ENCODE measurements at places on chromosomes 1 and 21.

DNA sequence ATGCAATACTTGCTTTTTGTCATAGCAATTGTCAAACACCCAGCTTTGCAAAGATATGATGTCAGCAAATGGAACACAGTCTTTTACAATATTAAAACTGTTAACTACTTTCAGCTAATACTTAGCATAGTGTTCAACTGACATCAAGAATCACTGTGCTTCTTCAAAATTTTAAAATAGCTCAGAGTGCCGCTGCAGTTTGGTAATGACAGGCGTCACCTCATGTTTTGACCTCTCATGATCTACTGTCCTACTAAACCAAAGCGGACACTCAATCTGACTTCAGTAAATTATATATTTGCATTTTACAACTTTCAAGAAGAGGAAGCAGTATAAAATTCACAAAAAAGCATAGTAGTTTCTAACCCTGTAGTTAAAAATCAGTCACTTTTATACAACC lies 2.0 kb downstream of the FMO1 start:
- DNase-seq = no peak

DNA sequence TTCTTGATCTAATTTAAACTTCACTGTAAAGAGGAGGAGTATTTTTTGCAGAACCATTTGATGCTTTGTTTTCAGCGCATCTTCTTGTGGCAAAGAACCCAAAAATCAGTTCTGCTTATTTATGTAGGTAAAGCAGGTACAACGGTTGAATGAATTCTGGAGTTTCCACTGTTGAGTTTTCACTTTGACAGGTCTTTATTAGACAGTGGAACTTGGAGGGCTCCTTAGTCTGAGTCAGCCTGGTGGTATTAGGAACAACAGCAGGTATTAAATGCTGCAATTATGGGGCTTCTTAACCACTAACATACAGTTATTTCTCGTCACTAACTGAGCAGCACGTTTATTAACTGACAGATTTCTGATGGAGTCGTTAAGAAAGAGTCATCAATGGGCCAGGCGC lies 1.2 kb downstream of the LRIG2 start:
- DNase-seq = no peak

- no peak for DNase-seq
Observed at GRCh38 chr1:207949571-207950195, 38.8 kb upstream of the CD34 start.

- DNase-seq = no peak
Observed at GRCh38 chr1:24505816-24506215, 3.2 kb downstream of the RCAN3 start.

- no peak for DNase-seq
Observed at GRCh38 chr1:3473381-3473844, 18.9 kb downstream of the ARHGEF16 start.

DNA sequence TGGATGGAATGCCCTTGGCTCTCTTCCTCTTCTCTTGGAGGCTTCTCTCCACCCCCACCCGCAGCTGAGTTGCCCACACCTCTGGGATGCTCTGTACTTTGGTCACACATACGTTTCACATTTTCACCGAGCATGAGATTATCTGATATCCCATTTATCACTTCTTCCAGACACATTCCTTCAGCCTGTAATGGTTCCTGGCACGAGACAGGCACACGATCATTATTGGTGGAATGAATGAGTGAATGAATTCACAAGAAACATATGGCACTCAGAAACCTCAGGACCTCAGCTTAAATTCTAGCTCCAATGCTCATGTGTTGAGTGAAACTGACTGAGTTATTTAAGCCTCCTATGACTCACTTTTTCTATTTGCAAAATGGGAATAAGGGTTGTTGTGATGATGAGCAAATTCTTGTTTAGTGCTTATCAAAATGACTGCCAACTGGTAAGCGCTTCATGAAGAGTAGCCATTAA lies 242.7 kb upstream of the JUN start:
- DNase-seq = no peak

- DNase-seq = no peak
Observed at GRCh38 chr1:181588631-181589030, 105.3 kb downstream of the CACNA1E start.

DNA sequence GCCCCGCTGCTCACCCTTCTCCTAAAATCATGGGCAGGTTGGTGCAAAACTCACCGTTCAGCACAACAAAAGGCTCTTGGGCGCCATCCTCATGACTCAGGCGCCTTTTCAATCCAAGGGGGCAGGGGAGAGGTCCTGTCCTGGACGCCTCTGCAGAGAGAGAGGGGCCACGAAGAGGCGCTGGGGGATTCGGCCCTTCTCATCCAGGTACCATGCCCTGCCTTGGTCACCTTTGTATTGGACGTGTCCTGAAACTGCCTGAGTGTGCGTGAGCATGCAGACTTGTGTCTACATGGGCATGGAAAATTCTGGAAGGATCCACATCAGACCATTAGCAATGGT lies 53.5 kb downstream of the SLC37A1 start:
- DNase-seq = no peak

DNA sequence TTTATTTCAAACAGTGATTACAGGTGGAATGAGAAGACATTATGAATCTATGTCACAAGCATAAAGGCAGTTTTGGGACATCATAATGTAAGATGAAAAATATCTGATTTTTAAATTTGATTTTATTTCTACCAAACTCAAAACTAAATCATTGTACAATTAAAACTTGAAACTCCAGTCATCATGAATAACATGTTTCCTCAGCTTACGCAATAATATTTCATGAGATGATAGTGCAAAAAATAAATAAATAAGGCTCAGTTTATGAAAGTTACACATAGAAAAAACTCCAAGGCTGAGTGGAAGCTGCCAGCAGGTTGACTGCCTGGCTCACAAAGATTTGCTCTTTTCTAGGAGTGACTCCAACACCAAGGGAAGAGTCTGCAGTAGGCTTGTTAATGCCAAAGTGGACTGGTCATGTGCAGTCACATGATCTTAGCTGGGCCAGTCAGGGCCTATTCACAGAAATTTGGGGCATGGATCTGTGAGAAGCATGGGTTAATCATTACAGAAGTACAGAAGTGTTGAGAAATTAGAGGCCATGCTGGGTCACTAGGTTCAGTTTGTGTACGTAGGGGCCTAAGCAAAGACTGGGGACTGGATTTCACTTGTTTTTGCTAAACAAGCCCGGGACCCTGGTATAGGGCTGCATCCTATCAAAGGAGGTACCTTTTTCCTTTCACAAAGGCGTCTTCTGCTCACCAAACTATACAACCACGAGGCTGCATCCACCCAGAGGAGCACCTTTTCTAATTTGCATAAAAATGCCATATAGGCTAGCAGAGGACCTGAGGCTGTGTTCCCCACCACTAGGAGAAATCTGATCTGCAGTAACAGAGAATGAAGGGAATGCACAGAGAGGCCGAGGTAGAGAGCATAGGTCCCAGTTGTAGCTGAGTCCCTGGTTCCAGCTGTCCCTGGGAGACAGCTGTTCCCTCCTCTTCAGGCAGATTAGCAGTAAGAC lies 4.9 kb upstream of the ABCA4 start:
- peak; percentile 36 for DNase-seq

GRCh38 chr1:74548961-74549750 lies 36.7 kb upstream of the LRRC53 start:
- DNase-seq = no peak

DNA sequence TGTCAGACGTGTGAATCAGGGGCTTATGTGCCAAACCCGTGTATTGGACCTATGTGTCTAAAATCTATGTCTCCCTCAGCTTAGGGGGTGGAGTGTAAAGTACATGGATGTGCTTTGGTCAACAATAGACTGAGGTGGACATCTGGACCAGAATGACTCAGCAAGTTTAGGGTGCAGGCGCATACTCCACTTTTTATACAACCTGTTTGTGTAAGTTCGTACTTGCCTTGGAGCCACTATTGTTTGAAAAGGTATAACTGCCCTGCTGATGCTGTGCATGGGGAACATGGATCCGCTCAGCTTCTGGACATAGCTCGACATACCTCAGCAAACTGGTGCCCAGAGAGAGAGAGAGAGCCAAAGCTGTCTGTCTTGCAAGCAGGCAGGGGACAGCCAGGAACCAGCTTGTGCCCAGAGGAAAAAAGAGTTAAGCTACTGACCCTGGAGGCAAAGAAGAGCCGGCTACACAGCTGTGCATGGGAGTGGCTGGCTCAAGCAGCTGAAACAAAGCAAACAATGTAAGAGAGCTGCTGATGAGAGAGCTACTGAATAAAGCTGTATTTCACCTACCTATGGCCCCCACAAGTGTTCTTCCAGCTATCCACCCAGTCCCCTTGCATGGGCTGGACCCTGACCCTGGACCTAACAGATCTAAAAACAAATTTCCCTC lies 41.2 kb downstream of the GJA5 start:
- no peak for DNase-seq

DNA sequence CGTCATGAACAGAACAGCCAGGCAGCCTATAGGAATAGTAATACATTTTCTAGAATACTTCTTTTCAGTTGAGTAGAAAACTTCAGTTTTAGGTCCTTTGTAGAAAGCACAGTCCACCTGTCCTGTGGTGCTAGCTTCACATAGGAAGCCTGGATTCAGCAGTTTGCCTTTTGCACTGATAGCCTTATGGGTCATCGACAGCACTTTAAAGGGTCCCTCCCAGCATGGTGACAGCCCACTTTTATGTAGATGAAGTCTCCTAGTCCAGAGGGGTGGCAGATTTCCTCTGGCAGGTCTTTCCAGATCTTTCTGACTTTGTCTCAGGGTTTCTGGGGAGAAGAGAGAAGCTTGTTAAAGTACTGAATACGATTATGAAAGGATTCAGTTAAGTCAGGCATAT lies 161.4 kb upstream of the TNR start:
- no peak for DNase-seq

DNA sequence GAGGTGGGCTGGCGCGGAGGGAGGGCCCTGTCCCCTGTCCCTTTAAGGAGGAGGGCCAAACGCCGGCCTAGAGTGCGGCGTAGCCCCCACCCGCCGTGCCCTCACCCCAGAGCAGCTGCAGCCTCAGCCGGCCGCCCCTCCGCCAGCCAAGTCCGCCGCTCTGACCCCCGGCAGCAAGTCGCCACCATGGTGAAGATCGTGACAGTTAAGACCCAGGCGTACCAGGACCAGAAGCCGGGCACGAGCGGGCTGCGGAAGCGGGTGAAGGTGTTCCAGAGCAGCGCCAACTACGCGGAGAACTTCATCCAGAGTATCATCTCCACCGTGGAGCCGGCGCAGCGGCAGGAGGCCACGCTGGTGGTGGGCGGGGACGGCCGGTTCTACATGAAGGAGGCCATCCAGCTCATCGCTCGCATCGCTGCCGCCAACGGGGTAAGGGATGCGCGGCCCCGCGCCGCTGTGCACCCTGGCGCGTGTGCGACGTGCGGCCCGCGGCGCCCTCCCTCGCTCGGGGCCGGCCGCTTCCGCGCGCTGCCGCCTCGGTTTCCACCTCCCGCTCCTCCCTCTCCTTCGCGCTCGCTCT lies at the start of gene PGM1:
TSS of gene PGM1 (plus strand) at position 109 of the 583 bp plus-strand sequence. CDS start at position 187, 78 bp downstream.
- peak; percentile 63 for DNase-seq

GRCh38 chr1:7669559-7670311 lies 101.4 kb upstream of the VAMP3 start:
- DNase-seq = no peak

- no peak for DNase-seq
Observed at GRCh38 chr1:91338501-91338900, 66.1 kb downstream of the HFM1 start.

- peak; percentile 72 for DNase-seq
Observed at GRCh38 chr1:180252638-180253536, 22.8 kb downstream of the LHX4 start.

DNA sequence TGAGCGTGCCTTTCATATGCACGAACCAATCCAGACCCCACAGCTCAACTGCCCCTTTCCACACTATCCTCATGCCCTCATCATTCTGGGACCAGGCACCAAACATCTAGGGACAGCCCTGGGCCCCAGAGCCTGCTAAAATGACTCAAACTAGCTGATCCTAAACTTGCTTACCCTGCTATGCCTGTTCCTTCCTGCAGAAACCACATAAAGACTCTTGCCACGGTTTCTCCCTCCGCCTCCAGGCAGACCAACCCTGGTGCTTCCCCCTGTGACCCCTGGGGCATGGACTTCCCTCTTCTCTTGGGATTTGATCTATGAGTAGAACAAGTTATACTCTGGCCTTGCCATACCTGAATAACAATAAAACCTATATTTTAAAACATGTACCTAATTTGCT lies 138.0 kb upstream of the CD34 start:
- DNase-seq = no peak

GRCh38 chr1:115828101-115829022 lies 12.6 kb downstream of the NHLH2 start:
- no peak for DNase-seq

GRCh38 chr1:83734420-83734819 lies 264.5 kb downstream of the TTLL7 start:
- no peak for DNase-seq

GRCh38 chr21:43354026-43354420 lies 72.9 kb downstream of the SIK1 start:
- no peak for DNase-seq

GRCh38 chr1:70387507-70387906 lies 23.6 kb upstream of the CTH start:
- no peak for DNase-seq
